Cortex of kidney (tissue), 1 donor: ENCODE measurements at places on chromosomes 2 and 18.

DNA sequence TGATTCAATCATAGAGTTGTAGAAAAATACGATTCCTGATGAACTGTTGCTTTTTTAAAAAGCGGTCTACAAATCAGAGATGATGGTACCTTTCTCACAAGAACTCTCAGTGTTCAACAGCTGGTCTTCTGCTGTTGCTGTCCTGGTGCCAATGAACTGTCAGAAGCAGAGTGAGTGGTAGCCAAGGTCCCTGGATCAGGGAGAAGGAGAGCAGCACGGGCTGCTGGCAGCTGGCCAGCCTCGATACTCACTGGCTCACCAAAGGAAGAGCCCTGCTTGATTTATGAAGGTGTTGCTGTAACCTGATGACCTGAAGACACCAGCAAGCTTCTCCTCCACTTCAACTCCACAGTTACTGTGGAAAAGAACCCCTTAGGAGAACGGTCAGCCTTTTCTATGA, 300.8 kb upstream of the SOX11 start:
- no peak for DNase-seq

DNA sequence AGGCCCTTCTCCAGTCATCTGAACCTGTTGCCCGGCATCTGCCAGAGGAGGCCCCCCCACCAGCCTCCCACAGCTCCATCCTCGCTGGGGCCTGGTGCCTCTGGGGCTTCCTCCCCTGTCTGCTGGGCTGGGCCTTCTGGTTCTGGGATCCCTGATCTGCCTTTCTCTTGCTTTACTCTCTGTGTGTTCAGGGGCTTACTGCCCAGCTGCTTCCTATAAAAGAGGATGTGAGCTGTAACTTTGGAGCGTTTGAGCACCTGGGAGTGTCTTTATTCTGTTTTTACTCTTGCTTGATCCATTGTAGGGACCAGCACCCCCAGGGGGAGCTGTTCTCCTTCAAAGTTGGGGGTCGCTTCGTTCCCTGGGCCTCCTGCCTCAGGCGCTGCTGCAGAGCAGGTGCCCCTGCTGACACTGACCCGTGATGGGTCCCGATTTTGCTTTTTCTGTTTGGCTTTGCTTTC, 23.1 kb upstream of the FAHD2A start:
- no peak for DNase-seq

GRCh38 chr18:72444798-72445155, 99.4 kb downstream of the CBLN2 start:
- no peak for DNase-seq

GRCh38 chr18:21109936-21110712, 1.5 kb downstream of the ROCK1 start:
- no peak for DNase-seq

GRCh38 chr2:240340361-240340761, 95.1 kb upstream of the GPC1 start:
- no peak for DNase-seq

DNA sequence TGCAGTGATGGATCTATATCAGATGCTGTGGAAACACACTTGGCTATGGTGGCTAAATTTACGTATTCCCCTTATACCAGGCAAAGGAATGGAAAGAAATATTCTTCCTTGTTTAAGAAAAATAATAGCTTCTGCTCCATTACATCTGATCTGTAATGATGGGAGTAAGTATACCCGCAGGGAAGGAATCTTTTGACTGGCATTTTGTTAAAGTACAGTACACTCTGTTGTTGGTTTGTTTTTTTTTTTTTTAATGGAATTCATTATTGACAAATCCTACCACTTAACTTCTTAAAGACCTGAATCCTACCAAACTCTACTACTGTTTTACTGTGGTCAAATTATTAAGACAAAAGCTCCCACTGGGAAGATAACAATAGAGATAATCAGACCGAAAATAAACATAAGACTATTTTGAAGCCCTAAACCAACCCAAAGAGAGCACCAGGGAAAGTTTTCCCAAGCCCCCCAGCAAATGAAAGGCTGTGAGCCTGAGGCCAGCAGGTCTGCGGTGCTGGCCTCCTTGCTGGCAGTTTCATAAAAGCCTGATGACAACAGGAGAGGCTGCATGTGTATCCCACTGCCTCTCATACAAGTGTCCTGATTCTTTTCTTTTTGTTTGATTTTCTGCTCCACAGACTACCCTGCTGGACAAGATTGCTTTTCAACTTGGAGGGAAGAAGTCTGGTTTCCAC, 101.0 kb downstream of the SLC25A12 start:
- DNase-seq = no peak

- DNase-seq = no peak
Measured at GRCh38 chr2:7539760-7540159, 622.5 kb downstream of the RNF144A start.

DNA sequence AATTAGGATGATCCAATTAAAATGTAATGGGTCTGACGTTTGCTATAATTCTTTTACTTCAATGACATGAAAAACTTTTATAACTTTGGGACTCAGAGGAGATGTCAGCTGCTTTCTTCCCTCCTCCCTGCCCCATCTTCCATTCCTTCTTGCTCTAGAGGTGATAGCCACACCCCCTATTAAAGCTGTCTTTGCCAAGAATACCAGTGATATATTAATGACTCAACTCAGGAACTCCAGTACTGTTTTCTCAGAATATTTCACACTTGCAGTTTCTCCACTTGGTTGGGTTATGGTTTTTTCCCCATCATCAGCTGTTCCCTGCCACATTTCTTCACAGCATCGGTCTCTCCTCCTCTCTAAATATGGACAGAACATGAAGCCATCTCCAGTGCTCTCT, 184.0 kb downstream of the KCNE4 start:
- no peak for DNase-seq

- no peak for DNase-seq
Measured at GRCh38 chr2:95306336-95306895, 9.3 kb downstream of the KCNIP3 start.

GRCh38 chr18:35337286-35337685, 6.9 kb downstream of the ZNF24 start:
- no peak for DNase-seq

DNA sequence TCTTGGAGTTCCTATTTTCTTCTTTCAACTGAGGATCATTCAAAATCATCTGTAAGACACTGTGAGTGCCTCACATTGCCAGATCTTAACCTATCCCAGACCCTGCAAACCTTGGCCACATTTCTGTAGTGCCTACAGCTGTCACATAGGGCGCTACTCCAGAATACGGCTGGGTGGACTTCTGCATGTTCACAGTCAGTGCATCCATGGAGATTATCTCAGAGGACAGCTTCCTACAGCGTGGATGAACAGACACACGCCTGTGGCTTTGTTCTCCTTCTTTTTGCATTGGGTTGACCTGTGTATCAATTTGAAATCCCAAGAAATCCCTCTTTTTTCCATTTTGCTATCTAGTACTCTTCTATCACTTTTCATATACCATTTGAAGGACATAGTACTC, 1.9 kb upstream of the KLHL29 start:
- DNase-seq = no peak
